ENCODE measurements at places on chromosomes 6 and 20.

DNA sequence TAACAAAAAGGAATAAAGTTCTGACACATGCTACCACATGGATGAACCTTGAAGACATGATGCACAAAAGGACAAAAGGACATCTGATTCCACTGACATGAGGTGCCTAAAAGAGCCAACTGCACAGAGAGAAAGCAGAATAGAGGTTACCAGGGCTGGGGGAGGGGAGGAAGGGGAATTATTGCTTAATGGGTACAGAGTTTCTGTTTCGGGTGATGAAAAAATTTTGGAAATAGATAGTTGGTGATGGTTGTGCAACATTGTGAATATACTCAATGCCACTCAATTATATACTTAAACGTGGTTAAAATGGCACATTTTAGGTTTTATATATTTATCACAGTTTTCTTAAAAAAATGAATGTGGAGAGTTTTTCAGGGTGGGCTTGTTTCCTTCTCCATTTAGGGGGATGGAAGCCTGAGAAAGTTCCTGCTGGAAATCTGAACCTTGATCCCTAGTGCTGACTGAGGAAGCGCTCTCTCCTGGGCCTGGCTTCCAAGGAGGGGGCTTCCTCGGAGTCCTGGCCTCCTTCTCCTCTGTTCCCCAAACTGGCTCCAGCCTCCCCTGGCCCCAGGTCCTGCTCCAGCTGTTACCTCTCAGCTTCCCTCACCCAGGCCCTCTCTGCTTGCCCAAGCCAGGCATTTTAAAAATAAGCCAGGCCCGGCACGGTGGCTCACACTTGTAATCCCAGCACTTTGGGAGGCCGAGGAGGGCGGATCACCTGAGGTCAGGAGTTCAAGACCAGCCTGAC, 79.2 kb downstream of the NOL4L start:
- DNase-seq, result no peak

DNA sequence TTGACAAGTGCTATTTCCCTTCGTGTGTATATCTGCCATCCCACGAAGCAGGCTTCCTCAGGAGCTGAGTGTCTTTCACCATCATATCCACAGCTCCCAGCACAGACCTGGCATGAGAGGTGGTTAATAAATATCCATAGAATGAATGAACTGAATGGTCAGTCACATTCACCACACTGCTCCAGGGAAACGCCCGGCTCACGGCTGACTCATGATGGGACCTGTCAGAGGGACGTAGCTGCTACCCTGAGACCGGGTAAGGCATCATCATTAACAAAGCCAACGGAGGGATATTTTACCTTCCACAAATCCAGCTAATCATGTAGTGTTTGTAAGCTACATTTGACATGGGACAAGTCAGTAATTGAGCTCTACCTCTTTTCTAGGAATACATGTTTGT, 12.5 kb downstream of the AGPAT4 start:
- no peak for DNase-seq

DNA sequence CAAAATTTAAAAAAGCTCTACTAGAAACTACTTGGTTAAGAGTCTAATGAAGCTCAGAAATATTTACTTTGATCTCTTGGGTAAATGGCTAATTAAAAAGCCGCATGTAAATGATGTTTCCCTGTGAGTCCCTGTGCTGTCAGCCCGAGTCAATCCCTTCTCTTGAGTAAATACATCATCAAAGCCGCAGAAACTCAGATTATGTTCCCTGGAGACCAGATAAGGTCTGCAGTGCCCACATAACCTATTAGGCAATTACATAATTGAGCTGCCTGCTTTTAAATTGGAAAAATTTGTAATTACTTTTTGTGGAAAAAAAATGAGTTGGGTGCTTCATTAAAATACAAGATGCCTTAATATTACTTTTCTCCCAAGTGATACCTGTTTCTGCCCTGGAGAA, 83.1 kb downstream of the KIZ start:
- no peak for DNase-seq

DNA sequence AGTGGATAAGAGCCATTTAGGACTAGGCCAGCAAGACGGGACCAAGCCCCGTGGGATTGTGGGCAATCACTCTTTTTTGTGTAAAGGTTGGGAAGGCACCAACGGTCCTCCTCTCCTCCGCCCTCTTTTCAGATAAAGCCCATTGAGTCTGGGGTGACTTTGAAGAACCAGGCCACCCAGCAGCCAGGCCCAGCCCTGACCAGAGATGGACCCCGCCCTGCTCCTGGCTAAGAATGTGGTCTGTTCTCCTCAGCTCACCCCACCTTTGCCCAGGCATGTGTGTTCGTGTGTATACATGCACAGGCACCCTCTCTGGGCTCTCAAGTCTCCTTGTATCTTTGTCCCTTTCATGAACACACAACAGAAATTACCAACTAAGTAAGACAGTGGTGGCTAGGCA, 9.1 kb downstream of the SDC4 start:
- no peak for DNase-seq

DNA sequence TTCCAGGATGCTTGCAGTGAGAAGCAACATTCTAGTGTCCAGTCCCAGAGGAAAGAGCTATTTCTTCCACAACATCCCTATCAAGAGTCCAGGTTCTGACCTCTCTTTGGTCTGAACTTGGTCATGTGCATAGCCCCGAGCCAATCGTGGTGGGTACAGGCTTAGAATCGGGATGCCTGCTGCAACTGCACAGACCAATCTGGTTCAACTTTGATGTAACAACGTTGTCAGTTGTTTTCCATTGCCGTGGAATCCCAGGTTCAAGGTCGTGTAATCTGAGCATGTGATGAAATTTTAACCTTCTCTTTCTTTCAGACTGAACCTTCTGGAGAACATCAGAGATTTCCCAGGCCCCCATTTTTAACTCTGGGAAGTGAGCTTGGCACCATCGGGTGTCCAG, 130.5 kb downstream of the ANKRD60 start:
- DNase-seq, result no peak

- no peak for DNase-seq
Measured at GRCh38 chr6:157244175-157244574, 79.1 kb downstream of the TMEM242 start.

DNA sequence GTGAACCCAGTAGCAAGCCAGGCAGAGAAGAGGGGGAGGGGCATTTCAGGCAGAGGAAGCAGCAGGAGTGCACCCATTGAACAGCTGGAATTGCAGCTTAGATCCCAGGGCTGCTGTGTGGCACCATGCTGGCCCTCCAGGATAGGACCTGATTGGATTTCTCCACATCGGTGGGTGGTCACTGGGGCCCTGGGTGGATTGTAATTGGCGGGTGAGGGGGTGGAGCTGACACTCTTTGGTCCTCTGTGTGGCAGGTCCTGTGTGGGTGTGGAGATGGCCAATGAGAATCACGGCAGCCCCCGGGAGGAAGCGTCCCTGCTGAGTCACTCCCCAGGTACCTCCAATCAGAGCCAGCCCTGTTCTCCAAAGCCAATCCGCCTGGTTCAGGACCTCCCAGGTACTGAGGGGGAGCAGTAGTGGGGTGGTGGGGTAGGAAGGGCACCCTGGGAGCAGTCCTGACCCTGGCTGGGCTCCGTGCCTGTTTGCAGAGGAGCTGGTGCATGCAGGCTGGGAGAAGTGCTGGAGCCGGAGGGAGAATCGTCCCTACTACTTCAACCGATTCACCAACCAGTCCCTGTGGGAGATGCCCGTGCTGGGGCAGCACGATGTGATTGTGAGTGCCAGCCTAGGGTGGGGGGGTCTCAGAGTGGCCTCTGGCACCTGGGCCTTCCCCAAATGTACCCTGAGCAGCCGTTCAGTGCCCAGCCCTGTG, 4.4 kb downstream of the PCIF1 start:
- DNase-seq, result no peak

DNA sequence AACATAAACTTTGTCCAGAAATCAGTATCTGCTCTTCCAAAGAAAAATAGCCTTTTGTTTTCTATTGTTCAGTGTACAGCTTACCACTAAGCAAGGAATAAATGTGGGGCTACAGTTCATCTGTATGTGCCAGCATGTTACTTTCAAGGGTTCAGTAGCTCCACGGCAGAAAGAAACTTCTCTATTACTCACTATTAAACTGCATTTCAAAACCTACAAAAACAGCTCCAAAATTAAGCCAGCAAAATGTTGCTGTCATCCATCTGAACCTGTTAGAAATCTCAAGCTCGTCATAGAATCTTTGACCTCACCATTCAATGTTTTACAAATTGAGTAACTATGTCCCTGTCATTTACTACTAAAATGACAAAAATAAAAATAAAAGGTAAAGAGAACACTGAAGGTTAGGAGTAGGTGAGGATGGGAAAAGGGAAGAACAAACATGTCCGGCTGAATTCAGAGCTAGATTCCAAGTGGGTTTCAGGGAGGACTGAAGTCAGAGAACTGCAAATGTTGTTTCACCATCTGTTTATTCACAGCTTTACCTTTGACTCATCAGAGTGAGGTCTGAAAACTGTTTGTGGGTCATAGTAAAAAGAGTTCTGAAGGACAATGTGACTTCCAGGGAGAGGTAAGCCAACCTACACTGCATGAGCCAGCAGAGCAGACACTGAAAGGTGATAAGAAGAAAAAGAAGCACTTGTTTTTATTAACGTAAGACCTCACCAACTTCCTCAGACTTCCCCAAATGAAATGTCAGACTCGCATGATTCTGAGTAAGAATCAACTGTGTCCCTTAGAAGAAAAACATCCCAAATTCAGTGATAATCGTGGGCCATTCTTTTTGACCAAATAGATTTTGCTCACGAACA, 62.0 kb downstream of the ATXN1 start:
- DNase-seq, result no peak

GRCh38 chr20:33862709-33863403, 51.7 kb downstream of the CHMP4B start:
- peak; percentile 87 for DNase-seq

- no peak for DNase-seq
Measured at GRCh38 chr6:4030669-4031068, 48.3 kb downstream of the FAM217A start.

DNA sequence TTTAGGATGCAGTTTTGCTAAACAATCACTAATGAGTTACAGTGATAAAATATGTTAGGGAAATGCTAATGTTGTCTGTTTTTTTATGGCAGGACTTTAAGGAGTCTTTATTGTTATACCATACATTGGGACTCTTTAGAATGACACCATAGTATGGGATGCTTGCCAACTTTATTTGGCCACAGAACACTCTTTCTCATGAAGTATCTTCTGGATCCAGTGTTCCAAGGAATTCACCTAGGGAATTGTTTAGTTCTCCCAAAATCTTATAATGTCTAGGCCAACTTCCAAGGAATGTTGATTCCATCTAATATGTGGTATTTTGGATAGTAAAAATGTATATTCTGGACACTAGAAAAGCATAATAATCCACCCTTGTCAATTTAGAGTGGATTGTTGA, 3.3 kb downstream of the RIN2 start:
- DNase-seq, result no peak

DNA sequence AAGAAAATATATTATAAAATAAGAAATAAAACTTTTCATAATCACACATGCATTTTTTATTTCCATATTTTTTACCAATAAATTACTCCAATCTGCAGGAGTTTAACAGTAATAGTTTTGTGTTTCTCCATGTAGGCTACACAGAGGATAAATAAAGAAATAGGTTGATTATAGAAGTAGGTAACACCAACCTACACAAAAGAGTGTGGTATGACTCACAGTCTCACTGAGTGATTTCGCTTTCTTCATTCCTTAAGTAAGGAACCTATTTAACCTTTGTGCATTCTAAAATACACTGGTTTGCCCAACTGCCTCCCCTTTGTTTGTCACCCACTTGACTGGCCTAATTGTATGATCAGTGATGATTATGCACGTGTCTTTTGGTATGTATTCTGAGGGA, 244.2 kb upstream of the RIMS1 start:
- no peak for DNase-seq

- DNase-seq, result no peak
Measured at GRCh38 chr20:14882157-14882556, 544.7 kb upstream of the FLRT3 start.

DNA sequence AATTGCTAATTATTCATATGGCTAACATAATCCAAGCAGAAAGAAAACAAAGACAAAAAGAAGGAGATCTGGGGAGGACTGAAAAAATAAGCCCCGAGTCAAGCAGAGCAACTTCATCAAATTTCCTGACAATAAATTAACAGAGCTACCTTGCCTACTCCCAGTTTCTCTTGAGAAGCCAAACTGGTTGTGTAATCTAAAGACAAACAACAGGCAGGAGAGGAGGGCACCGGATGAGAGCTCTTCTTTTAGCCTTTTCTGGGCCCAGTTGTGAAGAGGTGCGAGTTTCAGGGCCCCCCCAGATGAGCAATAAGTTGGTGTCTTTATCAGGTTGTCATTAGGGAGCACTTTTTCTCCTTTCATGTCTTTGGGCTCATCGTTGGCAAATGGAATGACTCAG, 197.1 kb upstream of the PCSK2 start:
- DNase-seq, result no peak

GRCh38 chr6:143276436-143276835, 174.1 kb downstream of the ADAT2 start:
- DNase-seq, result no peak

DNA sequence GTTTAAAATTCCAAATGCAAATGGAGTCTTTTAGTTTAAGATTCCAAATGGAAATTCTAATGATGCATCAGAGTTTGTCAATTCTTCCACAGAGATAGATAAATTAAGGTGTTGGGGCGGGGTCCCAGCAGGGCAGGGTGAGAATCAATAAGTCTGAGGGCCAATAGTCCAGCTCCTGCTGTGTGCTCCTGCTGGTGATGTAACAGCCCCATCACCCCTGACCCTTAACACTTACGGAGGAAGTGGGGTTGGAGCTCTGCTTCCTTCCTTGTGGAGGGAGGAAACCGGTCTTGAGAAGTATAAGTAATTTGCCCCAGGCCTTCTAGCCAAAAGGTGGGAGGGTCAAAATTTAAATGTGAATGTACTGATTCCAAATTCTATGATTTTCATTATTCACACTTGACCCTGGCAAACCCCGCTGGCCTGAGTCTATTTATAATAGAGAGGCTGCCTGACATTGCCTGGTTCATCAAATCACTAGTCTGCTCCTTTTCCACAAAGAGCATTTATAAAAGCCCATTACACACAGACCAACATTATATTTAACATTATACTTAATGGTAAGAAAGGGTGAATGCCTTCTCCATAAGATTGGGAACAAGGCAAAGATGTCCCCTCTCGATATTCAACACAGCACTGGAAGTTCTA, 17.2 kb downstream of the ZBTB2 start:
- peak; percentile 49 for DNase-seq

- no peak for DNase-seq
Measured at GRCh38 chr20:16390991-16391390, 182.3 kb downstream of the KIF16B start.

DNA sequence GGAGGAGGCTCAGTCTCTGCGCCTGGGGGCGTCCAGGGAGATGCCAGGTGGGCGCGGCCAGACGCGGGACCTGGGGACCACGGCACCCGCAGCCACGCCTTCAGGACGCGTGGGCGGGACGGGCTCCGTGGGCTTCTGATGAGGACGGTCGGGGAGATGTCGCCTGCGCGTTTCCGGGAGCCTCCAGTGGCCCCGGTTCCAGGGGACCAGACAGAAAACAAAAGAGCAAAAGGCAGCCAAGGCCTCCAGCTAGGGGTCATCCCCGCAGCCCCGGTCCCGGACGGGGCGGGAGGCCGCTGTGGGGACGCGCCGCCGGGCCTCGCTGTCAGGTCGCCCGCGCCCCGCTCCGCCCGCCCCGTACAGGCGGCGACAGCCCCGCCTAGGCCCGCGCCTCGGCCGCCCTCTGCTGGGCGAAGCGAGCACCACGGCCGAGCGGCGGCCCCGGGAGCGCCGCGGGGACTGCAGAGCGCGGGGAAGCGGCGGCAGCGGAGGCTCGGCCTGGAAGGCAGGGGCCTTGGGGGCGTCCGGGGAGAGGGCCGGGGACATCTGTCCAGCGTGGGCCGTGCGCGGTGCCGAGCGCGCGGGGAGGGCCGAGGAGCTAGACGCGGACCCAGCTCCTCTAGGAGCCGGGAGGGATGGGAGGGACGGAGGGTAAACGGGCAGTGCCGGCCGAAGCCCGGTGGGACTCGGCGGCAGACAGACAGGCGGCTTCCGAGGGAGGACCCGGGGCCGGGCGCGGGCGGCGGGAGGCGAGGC, 48.7 kb downstream of the TMEM242 start:
- peak; percentile 92 for DNase-seq

Data from activated CD8-positive, alpha-beta memory T cell treated with anti-CD3 and anti-CD28 coated beads, Interleukin-2, amount 50 U/mL, for 48 hours (primary cell).